ENCODE measurements at places on chromosomes 6 and 20.

- DNase-seq = no peak
Measured at GRCh38 chr6:136895901-136896300, 26.2 kb upstream of the SLC35D3 start.

DNA sequence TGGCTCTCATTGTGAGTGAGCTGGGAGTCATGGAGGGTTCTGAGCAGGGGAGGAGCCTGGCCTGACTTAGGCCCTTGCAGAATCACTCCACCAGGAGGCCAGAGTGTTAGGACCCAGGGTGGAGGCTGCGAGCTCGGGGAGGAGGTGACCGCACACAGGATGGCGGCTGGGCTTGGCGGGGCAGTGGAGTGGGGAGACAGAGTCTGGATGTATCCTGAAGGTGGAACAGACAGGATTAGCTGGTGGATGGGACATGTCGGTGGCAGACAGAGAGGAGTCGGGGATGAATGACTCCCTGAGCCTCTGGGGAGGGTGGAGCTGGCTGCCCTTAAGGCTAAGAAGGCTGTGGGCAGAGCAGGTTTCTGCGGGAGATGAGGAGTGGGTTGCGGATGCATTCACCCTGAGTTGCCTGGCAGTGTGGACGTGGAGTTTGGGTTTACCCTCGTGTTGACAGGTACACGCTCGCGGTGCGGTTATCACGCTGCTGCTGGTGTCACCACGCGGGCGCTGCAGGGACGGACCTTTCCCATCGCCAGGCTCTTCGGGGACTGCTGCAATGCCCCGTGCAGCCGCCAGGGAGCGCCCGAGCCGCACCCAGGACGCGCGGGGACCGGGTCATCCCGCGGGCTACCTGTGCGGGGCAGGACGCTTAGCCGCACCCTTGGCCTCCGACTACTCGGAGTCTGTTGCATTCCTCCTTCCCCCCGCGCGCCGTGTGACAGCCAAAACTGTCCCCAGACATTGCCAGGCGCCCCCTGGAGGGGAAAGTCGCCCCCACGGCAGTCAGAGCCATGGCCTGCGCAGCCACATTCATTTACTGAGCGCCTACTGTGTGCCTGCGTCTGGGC lies 43.0 kb upstream of the PTGIS start:
- peak; percentile 93 for DNase-seq

GRCh38 chr6:44828780-44829179 lies 441.3 kb downstream of the CDC5L start:
- no peak for DNase-seq

DNA sequence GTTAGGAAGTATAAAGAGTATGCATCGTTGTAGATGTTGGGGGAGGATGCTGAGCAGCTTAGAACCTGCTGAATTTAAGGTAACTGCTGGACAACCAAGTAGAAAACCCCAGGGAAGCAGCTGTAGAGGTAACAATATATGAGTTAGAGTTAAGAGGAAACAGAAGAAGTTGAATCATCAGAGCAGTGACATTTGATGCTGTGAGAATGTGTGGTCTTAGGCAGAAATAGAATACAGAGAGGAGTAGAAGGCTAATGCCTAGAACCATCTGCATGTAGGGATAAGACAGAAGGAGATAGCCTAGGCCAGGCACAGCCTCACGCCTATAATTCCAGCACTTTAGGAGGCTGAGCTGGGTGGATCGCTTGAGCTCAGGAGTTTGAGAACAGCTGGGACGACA lies 22.6 kb upstream of the DYNLRB1 start:
- DNase-seq = no peak

DNA sequence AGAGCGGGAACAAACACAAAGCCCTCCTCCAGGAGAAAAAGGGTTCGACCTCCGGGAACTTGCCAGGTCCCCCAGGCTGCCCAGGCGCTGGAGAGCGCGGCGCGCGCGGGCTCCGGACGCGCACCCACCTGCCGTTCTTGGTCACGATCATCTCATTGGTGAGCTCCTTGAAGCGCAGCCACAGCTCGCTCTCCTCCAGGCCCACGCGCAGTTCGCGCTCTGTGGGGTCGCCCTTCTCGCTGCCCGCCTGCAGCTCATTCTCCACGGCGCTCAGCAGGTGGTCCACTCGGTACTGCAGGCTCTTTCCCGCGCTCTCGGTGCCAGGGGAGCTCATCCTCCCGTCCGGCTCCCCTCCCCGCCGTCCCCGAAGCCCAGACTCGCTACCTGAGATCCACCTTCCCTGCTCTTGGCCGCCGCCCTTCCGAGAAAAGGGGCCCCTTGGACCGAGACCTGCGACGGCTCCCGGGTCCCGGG lies 356 bp downstream of the TBXT start:
- DNase-seq = peak; percentile 60

- no peak for DNase-seq
Measured at GRCh38 chr6:136790411-136791295, 1.6 kb downstream of the MAP3K5 start.

DNA sequence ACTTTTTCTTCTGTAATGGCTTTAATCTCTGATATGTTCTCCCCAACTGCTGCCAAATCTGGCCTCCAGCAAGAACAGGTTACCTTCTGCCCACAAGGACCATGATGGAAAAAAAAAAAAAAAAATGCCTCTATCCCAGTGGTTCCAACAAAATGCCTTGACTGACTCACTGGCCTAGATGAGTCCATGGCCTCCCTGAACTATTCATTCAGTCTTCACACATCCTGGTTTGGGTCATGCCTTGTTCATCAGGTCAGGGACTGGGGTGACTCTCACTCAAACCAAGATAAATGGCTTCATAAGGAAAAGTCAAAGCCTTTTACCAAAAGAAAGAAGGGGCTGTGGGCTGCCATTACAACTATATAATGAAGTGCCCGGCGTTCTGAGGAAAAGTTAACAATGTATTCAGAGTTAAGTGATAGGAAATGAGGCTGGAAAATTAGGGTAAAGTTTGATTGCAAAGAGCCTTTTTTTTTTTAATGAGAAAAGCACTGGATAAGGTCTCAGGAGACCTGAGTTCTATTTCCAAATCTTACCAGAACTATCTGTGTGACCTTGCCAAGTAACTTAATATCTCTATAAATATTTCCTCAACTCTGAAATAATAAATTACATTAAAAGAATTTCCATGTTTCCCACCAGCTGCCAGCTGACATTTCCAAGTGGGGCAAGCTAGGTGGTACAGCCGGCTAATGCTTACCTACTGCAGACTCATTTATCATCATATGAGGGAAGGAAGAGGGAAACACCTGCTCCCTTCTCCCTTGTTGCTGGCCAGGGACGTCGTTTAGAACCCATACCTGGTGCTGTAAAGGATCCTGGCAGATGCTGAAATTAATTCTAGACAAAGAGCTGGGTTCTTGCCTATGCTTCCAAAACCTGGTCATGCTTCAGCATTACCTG lies 380.0 kb upstream of the MARCKS start:
- DNase-seq = no peak

- DNase-seq = no peak
Measured at GRCh38 chr20:9686866-9687265, 152.0 kb downstream of the PAK5 start.

DNA sequence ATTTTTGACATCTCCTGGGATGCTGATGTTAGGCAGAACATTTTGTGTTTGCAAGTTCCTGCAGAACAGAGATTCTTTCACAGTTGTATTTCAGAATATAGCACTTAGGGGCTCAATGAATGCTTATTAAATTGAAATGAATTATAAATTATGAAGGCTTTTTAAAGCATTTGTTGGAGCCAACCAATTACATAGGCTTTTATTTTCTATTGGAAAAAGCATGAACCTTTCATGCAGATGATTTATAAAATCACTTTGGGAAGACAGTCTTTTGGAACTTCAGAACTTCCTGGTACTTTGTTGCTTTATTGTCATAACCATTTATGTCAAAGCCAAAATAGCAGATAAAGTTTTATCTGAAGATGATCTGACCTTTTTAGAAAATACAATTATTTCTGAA lies 69.2 kb upstream of the HINT3 start:
- no peak for DNase-seq

DNA sequence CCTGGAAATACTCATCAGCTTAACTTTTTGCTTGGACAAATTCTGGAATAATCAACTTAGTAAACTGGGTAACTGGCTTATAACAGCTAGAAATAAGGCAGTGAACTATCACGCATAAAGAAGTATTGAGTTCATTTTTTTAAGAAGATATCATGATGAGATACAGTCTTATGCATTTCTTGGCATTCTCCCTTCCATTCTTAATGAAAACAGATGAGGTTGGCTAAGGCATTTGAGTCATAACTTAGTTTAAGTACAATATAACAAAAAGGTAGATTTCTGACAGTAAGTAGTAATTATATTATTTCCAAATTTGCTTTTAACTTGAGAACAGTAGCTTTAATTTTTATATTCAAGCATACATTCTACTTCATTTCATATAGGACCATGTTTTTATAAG lies 56.1 kb downstream of the SAMD5 start:
- DNase-seq = no peak

GRCh38 chr6:118476551-118476950 lies 71.5 kb upstream of the PLN start:
- no peak for DNase-seq

GRCh38 chr20:41951615-41952014 lies 333.4 kb upstream of the CHD6 start:
- no peak for DNase-seq

DNA sequence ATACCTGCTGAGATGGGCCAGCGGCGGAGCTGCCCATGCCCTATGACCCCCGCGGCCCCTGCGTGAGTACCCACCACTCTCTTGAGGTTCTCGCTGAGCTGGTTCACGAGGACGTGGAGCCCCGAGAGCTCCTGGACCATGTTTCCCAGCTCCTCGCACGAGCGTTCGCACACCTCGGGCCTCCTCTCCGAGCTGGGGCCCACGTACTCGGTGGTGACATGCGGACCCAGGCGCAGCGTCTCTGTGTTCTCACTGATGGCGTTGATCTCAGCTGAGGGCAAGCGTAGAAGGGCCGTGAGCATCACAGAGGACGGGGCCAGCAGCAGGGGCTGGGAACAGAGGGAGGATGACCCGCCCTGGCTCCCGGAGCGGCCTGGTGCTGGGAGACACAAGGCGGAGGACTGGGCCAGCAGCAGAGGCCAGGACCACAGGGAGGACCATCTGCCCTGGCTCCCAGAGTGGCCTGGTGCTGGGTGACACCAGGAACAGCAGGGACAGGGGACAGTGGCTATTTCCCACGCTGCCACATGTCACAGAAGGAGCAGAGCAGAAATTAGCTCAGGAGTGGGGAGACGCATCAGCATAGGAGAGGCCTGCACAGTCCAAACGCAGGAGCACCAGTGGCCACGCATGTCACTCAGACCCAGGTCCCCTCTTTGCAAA lies 11.8 kb downstream of the THBS2 start:
- no peak for DNase-seq

- DNase-seq = no peak
Measured at GRCh38 chr6:110595112-110595511, 118.7 kb upstream of the SLC22A16 start.

GRCh38 chr20:58892932-58893224 lies 40.4 kb downstream of the GNAS start:
- no peak for DNase-seq

DNA sequence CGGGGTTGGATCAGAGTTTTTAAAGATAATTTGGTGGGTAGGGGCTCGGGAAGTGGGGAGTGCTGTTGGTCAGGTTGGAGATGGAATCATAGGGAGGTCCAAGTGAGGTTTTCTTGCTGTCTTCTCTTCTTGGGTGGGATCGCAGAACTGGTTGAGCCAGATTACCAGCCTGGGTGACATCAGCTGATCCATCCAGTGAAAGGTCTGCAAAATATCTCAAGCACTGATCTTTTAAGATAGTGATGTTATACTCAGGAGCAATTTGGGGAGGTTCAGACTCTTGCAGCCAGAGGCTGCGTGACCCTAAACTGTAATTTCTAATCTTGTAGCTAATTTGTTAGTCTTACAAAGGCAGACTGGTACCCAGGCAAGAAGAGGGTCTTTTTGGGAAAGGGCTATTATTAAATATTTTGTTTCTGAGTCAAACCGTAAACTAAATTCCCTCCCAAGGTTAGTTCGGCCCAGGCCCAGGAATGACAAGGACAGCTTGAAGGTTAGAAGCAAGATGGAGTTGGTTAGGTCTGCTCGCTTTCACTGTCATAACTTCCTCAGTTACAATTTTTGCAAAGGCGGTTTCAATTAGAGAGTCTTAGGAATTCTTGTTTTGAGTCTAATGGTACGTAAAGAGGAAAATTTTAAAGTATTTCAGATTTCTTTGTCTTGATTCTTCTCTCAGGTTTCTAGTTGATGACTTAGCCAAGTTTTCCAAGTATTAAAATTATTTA lies 53.1 kb downstream of the SCAF8 start:
- DNase-seq = no peak

GRCh38 chr6:144053601-144054000 lies 41.8 kb downstream of the SF3B5 start:
- DNase-seq = no peak

DNA sequence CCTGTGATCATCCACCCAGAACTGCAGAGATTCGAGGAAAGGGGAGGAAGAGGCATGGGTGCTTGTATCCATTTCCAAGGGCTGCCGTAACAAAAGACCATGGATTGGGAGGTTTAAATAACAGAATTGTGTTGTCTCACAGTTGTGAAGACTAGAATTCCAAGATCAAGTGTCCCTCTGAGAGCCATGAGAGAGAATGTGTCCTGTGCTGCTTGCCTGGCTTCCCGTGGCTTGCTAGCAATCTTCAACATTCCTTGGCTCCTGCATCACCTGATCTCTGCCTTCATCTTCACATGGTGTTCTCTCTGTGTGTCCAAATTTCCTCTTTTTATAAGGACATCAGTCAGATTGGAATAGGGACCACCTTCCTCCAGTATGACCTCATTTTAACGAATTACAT lies 69.8 kb downstream of the CDC40 start:
- no peak for DNase-seq

DNA sequence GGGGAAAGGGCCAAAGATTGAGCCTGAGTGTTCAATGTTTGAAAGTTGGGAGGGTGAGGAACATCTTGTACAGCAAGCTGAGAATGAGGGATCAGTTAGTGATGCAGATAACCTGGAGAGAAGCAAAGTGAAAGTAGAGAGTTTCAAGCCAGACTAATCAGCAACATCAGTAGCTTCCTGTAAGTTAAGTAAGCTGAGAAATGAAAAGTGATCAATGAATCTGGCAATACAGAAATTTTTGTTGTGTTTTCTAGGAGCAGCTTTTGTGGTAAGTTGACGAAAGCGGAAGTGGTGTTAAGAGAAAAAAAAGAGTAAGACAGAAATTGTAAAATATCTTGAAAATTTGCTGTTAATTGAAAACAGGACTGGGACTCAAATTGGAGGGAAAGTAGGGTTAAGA lies 855.5 kb upstream of the MAP3K7 start:
- no peak for DNase-seq

DNA sequence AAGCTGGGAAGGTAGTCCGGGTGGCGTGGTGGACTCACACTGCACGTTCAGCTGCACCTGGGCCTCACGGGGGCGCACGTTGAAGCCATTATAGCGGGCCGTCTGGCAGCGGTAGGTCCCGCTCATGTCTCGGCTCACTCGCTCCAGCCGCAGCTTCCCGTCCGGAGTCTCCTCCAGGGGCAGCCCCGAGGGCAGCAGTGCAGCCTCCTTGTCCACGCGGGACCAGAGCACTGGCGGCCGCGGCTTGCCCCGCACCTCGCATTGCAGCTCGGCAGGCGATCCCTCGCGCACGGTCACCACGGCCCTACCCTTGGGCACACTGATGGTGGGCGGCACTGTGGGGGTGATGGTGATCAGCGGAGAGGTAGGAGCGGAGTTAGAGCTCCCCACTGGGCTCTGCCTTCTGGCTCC lies 47.6 kb downstream of the MDGA1 start:
- peak; percentile 77 for DNase-seq
